ENCODE measurements at places on chromosomes 1 and 21.

DNA sequence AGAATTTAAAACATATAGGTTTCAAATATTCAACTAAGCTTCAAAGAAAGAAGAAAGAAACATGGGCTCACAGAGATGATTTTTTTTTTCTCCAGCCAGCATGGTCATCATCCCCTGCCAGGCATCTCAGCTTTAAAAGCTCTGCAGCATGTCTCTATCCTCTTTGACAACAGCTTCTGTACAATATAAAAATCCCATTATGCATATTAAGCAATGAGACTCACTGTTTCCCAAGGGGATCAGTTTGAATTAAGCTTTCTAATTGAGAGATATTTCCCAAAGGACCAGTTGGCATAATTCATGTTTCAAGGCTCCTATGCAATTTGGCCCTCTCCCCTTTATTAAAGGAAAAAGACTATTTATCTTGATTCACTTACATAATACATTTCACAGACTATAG is 220.3 kb downstream of the GRIK1 start:
- no peak for DNase-seq

DNA sequence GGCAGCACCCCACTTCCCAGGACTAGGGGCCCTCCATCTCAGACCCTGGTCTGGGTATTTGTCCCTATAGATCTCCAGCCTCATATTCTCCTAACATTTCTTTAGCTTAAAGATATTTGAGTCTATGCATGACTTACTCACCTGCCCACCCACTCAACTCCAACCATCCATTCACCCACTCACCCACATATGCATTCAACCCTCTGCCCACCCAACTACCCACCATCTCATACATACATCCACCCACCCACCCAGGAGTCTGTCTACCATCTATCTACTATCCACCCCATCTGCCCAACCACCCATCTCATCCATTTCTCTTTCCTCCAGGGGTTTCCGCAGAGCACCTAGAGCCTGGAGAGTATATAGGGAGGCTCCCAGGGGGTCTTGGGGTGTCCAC is 42.7 kb downstream of the FAAH start:
- no peak for DNase-seq

- DNase-seq = peak; percentile 14
These were observed 287.5 kb downstream of the ASTN1 start for GRCh38 chr1:176876966-176877515.

DNA sequence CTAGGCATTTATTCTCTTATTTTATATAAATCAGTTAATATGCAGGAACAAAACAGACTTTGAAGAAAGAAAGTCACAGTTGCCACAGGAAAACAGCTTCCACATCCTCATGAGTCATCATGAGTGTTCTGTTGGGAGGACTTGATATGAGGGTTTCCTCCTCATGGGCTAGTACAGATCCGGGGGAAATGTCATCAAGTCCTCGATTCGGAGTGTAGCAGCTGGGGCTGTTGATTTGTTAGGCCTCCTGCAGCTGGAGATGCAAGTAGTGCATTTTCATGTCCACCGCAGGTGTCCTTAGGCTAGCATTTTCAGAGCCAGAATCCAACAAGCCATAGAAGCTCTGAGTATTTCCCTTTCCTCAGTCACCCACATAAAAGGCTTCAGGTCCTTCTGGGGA is 36.7 kb downstream of the ADAM30 start:
- peak; percentile 70 for DNase-seq

GRCh38 chr21:46428286-46428685 is 30.4 kb upstream of the DIP2A start:
- no peak for DNase-seq

GRCh38 chr1:46480959-46481646 is 8.5 kb upstream of the DMBX1 start:
- peak; percentile 81 for DNase-seq

- no peak for DNase-seq
These were observed 212.5 kb downstream of the TOMM20 start for GRCh38 chr1:234915924-234916675.

DNA sequence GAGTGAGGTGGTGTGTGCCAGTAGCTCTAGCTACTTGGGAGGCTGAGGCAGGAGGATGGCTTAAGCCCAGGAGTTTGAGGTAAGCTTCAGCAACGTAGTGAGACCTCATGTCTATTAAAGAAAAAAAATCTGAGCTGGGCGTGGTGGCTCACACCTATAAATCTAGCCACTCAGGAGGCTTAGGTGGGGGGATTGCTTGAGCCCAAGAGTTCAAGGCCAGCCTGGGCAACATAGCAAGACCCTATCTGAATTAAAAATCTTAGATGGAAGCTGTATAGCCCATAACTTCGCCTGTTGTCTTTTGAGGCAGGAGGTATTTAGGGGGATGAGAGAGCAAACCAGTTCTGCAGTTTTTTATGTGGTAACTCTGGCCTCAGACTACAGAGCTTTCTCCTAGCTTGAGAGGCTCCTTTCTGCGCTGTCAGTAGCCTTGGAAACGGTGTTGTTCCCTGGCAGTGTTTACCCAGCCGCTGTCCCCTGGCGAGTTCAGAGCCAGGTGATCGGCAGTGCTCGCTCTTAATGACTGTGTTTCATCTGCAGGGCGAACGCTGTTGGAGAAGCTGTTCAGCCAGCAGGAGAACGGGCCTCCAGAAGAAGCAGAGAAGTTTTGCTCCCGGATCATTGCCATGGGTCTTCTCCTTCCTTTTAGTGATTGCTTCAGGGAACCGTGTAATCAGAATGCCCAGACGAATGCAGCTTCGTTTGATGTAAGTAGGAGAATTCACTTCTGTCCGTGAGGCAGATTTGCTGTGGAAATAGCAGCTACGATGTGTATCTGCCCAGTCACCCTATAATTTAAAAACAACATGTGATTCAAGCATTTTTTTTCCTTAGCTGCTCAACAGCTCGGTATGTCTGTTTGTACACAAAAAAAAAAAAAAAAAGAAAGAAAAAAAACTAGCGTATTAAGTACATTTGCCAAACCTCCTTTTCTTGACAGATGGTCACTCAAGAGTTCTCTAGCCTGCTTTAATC is 31.2 kb downstream of the FMN2 start:
- DNase-seq = no peak

- DNase-seq = no peak
These were observed 55.8 kb upstream of the SELENON start for GRCh38 chr1:25744140-25744581.

DNA sequence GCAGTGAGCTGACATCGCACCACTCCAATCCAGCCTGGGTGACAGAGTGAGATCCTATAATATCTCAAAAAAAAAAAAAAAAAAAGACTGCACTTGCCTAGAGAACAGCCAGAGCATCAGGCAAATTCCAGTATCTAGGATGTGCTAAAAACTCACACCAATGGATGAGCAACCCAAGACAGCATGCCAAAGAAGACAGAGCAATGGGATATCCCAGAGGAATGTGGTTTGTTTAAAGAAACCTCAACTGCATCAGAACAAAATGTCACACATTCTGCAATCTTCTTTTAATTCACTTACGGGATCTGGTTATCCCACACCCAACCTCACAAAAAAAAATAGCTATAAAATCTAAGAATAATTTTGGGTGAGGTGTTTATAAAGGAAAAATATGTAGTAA is 7.3 kb downstream of the KCNH1 start:
- no peak for DNase-seq

DNA sequence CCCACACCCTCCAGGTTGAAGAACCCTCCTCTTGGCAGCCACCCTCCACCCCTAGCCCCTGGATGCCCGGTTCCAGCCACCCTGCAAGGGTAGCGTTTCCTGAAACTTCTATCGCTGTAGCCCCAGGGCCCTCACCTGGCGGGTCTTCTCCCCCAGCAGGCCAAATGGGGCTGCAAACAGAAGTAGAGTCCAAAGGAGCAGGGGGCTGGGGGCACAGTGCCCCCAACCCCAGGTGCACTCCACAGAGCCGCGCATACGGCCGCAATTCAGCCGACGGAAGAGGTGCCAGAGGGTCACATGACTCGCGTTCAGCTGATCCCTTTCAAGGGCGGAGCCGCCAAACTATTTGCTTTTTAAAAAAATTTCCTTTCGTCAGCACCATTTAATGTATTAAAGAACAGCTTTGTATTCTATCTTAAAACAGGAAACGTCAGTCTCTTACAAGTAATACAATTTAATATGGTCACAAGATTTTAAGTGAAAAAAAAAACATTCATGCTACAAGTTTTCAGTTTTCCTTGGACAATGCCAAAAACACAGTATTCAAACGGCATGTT is at the start of gene GLMP:
Gene GLMP, minus strand, starts transcription at position 289 of the 557 bp plus-strand sequence. Its CDS starts 34 bp downstream, at position 255.
- DNase-seq = peak; percentile 83

DNA sequence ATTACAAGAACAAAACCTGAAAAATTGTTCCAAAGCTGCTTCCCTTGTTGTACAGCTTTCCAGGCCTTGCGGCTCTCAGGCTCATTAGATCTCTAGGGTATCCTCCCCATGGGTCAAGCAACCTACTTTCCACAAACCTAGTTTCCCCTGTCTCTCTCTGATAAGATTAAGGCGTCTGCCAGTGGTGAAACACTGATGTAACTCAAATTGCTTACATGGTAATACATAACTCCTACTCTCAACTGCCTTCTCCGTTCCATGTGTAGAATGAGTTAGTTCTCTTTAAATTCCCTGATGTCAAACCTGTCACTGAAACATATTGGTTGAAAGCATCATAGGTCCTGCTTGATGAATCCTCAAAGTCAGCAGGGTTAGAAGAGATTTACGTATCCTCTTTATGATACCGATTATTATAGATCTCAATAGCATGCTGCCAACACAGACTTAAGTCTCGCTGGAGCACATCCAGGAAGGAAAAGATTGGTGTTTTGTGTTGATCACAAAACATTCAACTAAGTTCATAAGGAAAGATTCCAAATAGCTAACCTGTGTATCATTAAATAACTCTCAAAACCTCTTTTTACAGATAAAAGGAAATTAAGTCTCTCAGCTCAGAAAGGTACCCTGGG is 10.6 kb downstream of the PPP1R15B start:
- peak; percentile 93 for DNase-seq

DNA sequence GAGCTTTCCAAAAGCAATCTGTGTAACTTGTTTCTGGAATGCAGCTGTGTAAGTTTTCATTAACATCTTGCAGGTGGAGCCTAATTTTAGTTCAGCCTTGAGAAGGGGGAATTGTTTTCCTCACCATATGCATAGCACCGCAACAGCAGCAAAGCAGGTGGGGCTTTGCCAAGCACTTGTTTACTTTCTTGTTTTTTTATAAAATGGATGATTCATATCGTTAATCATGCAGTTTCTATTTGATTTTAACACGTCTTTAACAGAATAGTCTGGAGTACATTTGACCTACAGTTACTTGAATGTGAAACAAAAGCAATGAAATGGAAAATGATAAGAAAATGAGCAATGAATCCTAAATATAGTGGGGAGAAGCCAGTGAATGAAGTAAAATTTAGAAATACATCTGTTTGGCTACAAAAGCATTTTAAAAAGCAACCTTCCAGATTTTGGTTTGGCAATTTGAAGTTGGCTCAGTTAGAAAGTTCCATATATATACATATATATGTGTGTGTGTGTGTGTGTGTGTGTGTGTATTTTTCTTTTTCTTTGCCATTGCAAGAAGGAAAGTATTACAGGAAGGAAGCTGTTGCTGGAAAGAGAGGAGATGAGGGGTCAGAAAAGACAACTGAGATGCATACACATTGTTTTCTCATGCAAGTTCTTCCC is 119.0 kb upstream of the ADGRL2 start:
- DNase-seq = no peak

- peak; percentile 34 for DNase-seq
These were observed 5.7 kb downstream of the VANGL1 start for GRCh38 chr1:115647507-115647906.

- DNase-seq = no peak
These were observed 519.9 kb upstream of the USP24 start for GRCh38 chr1:55735106-55735505.

- peak; percentile 16 for DNase-seq
These were observed 184.5 kb downstream of the KAZN start for GRCh38 chr1:14782741-14783591.

- DNase-seq = no peak
These were observed 7.8 kb upstream of the GPR88 start for GRCh38 chr1:100530141-100530540.

DNA sequence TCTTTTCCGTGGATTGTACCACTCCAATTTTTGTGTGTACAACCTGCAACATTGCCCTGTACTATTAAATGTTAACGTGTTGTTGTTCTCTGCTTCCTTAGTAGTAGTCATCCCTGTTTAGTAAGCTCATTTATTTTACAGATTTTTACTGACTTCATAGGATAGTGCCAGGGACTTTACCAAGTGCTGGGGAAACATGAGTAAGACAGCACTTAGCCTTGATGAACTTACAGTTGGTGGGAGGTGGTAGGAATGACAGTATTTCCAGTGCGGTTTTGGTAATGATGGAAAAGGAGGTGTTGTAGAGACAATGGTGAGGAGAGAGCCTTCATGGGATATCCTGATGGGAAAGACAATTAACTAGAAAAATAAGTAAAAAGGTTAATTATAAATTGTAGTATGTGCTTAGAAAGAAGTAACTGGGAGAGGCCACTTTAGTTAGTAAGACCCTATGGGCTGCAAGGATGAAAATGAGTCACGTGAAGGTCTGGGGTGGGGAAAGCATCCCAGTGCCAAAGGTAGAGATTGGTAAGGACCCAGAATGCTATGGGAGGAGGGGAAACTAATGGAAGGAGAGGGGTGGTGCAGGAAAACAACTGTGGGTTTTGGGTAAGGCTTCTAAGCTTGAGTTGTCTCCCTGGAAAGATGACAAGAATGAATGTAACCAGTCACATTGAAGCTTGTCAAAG is 1.7 kb downstream of the RLF start:
- no peak for DNase-seq

DNA sequence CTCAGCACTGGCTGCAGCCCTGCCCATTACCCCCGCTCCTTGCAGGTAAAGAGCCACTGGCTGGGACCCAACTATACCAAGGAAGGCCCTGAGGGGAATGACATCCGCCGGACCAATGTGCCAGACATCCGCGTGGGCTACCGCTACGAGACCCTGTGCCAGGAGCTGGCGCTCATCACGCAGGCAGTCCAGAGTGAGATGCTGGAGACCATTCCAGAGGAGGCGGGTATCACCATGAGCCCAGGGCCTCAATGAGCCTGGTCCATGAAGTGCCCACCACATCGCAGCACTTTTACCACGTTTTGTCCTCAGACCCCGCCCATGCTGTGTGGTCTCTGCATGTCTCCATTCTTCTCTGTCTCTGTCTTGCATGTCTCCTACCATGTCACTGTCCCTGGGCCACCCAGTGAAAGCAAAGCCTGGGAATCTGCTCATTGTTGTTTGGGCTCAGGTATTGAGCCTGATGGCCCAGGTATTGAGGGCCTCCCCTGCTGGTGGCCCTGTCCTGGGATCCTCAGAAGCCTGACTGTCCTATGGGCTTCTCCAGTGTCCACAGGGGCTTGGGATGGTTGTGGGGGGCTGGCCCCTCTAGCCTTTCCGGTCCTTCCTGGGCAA is 11.4 kb downstream of the AMPD2 start:
- no peak for DNase-seq

DNA sequence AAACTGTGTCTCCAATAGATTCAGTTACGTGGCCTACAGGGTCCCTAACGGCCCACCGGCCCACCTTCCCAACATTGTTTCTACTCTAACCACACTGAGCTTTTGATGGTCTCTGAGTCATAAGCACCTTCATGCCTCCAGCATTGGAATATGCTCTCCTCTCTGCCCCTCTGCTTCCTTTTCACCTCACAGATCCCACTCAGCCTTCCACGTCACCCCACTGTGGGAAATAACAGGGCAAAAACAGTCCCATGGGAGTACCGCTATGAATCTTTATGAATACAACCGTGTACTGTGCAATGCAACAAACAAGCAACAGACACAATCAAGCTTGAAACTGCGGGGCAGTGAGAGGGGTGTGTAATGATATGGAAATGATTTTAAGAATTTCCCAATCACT is 5.3 kb upstream of the SARS1 start:
- DNase-seq = no peak
